ENCODE measurements at places on chromosomes 2 and 18.

DNA sequence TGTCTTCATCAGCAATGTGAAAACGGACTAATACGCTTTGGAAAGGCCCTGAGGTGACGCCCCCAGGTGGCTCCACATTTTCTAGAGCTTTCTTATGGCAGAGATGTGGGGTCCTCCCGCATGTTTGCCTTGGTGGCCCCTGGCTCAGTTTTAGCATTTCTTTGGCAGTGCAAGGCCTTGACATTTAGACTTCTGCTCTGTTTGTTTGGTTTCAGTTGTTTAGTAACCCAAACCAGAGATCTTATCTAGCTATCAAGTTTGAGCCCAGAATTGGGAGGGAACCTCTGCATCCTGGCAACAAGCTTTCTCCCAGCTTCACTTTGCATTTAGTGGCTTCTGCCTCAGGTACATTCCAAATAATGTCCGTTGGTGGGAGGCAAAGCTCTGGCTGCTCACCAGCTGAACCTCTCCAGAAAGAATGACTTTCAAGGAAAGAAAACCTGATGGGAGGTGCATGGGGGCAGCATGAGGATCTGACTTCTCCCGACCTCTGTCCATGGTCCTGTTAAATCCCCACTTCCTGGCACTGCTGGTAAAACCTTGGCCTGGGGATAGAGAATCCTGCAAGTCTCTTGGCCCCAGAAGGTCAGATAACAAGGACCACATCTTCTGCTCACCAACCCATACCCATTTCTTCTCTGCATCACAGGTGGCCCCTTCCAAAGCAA lies 12.0 kb upstream of the MBP start:
- DNase-seq, result no peak

- no peak for DNase-seq
Observed at GRCh38 chr2:54042897-54043620, 72.3 kb upstream of the PSME4 start.

DNA sequence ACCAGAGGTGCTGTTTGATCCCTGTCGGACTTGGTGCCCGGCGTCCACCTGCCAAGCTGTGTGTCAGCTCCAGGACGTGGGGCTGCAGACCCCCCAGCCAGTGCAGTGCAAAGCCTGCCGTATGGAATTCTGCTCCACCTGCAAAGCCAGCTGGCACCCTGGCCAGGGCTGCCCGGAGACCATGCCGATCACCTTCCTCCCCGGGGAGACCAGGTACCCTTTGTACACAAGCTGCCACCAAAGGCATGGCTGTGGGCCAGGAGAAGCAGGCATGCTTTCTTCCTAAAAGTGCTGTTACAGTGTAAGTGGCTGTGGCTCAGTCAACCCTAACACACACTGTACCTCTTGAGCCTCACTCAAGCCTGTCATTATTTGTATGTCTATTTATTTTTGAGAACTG lies 103.3 kb downstream of the RNF144A start:
- DNase-seq, result no peak

- DNase-seq, result no peak
Observed at GRCh38 chr18:5110266-5110665, 86.8 kb downstream of the AKAIN1 start.

- DNase-seq, result no peak
Observed at GRCh38 chr18:36469461-36469860, 171.9 kb downstream of the FHOD3 start.

GRCh38 chr18:56516789-56517188 lies 121.6 kb downstream of the TXNL1 start:
- no peak for DNase-seq

DNA sequence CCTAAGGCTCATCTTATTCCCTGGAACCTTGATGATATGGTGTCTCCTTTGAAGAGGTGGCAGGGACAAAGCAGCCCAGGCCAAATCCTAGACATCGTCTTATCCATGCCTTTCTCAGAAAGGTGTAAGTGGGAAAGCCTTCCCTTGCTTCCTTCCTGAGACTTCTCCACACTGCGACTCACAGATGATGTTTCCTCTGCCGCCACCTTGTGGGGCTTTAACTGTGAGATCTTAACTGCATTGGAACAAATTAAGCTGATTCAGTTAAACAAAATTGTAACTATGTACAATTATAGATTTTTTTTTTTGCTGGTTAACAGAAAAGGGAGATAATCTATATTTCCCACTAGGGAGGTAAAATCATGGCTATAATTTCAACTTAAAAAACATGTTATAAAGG lies 10.0 kb upstream of the GCA start:
- DNase-seq, result no peak

- DNase-seq, result no peak
Observed at GRCh38 chr2:195587966-195588365, 69.1 kb upstream of the SLC39A10 start.

- DNase-seq, result no peak
Observed at GRCh38 chr2:12787891-12788801, 71.4 kb downstream of the TRIB2 start.

DNA sequence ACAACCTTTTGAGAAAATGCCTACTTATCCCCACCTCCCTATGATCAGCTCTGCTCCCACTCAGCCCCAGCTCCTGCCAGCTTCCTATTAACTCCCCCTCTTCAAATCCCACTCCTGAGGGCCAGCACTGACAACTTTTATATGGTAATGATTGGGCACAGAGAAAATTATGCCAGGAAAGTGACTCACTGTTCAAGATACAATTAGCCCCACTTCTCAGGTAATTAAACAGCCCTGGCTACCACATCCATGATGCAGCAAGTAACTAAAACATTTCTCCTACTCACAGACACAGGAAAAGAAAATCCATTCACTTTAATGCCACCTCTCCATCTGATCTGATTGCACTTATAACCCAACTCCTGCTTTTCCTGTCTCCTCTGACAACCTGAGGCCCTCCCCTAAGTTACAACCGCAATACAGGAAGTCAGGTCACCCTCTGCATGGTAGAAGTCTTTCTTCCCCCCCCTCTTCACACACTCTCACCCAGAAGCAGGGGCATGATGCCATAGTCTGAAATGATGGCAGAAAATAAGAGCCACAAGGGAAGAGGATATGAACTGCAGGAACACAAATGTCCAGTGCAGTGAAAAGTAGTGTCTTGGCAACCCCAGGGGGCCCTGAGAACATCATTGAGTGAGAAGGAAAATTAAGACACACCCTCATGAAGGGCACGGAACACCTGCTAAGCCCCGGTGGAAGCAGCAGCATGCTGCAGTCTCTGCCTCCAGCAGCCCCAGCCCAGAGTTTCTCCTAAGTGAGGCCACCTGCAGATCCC lies 54.4 kb downstream of the STK39 start:
- DNase-seq, result no peak

GRCh38 chr2:112706170-112706664 lies 14.6 kb upstream of the NT5DC4 start:
- no peak for DNase-seq

DNA sequence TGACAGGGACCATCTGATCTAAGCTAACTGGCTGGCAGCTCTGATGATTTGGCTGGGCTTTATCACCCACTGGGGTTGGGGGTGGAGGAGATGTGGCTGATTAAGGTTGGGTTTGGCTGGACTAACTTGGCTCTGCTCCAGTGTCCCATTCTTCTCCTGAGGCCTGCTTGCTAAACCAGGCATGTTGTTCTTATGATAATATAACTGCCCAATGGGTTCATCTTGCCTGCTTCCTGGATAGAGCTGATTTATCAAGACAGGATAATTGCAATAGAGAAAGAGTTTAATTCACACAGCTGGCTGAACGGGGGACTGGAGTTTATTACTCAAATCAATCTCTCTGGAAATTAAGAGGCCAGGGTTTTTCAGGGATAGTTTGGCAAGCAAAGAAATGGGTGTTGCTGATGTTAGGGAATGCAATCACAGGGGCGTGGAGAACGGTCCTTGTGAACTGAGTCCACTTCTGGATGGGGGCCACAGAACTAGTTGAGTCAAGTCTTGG lies 150.4 kb downstream of the PTH2R start:
- no peak for DNase-seq

- DNase-seq, result no peak
Observed at GRCh38 chr2:233013027-233013461, at the start of gene NGEF. Gene NGEF, minus strand, starts transcription at chr2:233013256. Its CDS starts 38,366 bp downstream, at chr2:232974890.

DNA sequence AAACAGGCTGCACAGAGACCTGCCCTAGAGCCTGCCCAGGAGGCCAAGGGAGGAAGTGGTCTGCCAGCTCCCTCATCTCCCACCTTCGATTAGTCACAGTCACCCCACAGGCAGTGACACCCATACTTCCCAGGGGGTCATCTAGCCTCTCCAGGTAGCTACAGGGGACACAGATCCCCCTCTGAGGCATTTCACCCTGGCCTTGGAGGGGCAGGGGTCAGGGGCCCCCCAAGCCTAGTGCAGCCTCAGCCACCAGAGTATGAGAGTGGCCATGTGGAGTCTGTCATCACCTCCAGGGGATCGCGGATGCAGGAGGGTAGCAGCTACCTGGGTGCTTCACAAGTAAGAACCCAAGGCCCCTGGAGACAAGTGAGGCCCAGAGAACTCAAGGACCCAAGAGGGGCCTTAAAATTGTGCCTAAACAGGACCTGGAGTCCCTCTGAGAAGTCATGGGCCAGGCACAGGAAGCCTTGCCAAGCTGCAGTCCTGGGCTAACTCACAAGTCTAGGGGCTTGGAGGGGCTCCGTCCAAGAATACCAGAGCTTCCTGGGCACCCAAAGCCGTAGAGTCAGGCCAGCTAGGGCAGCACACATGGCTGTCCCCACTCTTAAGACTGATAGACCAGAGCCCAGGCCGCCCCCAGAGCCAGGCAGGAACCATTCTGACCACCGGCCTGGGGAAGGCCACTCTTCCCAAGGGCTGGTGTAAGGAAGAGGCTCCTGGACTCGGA lies 354.3 kb upstream of the ID2 start:
- DNase-seq, result no peak

GRCh38 chr18:50468807-50469206 lies 91.1 kb upstream of the MAPK4 start:
- no peak for DNase-seq

GRCh38 chr2:181041661-181042060 lies 61.3 kb downstream of the UBE2E3 start:
- no peak for DNase-seq
